ENCODE measurements at places on chromosomes 4 and X. TPM values are rescaled to one million over a fixed set of nuclear protein-coding genes. Genes with fewer than 3 reads are reported as not detected.

DNA sequence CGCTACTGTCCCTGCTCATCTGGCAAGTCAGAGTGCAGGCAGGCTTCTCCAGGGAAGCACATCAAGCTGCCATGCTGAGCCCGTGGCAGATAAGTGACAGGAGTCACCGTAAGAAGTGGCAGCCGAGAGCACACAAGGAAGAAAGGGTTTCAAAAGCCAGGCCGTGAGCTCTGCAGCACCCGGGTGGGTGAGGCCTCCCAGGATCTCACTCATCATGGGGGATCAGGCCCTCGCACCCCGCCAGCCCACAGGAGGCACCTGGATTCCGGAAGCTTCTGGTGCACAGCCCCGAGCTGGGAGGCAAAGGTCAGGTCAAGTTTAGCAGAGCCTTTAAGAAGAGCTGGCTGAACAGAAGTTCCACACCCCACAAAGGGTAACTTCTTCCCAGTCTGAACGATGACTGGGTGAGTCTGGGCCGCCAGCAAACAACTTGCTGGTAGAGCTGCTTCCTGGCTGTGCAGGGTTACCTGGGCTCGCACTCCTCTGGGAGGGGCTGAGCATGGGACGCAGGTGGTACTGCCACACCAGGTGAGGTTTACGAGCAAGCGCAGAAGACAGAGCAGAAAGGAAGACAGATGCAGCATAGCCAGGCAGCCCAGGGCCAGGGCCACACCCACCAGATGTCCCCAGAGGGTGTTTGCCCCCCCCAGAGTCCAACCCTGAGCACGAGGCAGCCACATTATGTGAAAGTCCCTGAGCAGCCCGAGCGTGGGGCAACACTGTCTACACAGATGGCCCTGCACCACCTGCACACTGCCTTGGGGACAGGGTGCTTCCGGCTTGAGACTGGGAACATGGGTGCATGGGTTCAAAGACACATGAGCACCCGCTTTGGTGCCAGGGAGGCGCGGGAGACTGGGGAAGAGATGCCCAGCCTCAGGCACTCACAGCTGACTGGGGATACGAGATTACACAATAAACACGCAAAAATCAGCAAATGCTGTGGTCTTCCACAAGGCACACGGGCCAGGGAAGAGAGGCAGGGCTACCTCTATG is 7.7 kb downstream of the CCNQ start:
- DNase-seq = no peak

GRCh38 chr4:2254665-2255500 is 7.0 kb downstream of the MXD4 start:
- peak; percentile 12 for DNase-seq

DNA sequence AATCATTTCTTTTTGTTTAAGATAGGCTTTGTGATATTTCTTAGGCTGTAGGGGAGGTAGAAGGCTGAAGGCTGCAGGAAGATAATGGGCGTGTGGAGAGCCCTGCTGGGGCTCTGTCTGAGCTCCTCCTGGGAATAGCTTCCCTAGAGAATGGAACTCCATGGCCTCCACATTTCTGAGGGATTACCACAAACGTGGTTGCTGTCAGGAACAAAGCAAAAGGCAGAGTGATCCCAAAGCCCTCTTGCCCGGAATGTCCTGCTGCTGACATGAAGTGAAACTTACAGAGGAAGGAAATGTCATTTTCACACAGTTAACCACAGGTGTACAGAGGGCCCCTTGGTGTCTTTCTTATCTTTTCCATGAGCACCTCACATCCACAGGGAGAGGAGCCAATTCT is 89.3 kb downstream of the DDIT4L start:
- DNase-seq = no peak

DNA sequence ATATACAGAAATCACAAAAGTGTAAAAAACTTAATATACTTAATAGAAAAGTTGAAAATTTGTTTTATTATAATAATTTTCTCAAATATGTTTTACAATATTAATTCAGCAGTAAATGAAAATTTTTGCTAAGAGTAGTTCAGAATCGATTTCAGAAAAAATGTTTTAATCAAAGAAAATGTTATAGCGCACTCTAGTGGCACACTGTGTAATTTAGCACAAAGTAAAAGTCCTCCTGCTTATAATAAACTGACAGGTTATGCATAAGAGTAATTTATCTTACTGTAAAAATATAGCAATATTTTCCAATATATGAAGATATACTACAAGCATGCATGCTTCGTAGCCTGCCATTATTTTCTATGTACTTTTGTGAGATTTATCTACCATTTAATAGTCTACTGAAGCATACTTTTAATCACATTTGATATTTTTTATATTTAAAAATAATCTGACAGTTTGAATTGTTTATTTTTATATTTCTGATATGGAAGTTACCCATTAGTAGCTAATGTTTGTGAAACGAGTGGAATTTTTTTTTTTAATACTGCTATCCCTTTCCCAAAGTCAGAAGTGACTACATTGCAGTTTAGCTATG is 217.9 kb upstream of the KLHL4 start:
- peak; percentile 0 for DNase-seq

DNA sequence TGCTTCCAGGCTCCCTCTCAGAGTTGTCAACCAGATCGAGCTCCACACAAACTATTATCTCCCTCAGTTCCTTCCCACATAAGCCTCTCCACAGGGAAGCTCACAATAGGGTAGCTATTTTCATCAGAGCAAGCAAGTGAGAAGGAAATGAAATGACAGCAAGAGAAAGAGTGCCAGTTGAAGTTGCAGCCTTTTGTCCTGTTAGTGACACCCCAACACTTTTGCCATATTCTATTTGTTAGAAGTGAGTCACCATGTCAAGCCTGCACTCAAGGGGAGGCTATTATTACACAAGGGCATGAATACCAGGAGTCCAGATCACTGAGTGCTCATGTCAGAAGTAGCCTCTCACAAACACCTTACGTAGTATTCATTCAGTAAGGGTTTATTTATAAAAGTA is 266.3 kb upstream of the NOCT start:
- DNase-seq = no peak

GRCh38 chrX:79366556-79366872 is 620 bp downstream of the ITM2A start:
- DNase-seq = no peak

The AMTN gene
- not detected for total RNA-seq

The STARD8 gene
- 1.6 TPM for total RNA-seq
